ENCODE measurements at places on chromosomes 1 and 21.

DNA sequence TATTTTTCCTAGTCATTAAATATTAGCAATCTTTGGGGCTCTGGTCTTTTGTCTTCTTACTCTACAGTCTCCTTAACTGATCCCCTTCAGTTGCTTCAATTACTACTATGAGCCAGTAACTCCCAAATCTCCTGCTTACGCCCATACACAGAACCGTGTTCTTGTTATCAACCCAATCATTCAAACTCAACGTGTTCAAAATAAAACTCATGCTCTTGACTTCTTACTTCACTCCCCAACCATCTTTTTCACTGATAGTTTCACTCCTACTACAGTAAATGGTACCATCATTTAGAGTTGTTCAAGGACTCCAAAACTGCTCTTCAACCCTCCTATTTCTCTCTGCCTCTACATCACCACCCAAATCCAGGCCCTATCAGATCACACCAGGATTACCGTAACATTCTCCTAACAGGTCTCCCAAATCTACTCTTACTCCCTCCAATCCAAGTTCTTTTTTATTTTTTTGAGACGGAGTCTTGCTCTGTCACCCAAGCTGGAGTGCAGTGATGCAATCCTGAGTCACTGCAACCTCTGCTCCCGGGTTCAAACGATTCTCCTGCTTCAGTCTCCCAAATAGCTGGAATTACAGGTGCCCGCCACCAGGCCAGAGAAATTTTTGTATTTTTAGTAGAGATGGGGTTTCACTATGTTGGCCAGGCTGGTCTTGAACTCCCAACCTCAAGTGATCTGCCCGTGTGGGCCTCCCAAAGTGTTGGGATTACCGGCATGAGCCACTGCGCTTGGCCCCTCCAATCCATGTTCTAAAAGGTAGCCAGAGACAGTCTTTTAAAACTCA lies 3.0 kb downstream of the YARS1 start:
- no peak for DNase-seq

GRCh38 chr21:37800057-37800455 lies 116.2 kb downstream of the KCNJ6 start:
- no peak for DNase-seq

GRCh38 chr21:15754640-15755039 lies 24.9 kb downstream of the USP25 start:
- no peak for DNase-seq

DNA sequence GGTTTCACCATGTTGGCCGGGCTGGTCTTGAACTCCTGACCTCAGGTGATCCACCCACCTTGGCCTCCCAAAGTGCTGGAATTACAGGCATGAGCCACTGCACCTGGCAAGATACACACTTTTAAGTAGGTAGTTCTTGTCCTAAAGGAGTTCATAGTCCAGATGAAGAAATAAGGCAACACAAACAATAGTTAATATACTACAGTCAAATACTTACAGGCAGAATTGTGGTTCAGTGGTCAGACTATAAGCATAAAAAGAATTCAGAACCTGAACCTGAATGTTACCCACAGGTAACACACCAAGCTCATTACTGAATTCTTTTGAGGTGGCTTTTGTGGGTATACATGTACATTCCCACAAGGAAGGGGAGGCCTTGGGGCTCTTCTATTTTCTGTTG lies 1.8 kb downstream of the SDHB start:
- DNase-seq = no peak

DNA sequence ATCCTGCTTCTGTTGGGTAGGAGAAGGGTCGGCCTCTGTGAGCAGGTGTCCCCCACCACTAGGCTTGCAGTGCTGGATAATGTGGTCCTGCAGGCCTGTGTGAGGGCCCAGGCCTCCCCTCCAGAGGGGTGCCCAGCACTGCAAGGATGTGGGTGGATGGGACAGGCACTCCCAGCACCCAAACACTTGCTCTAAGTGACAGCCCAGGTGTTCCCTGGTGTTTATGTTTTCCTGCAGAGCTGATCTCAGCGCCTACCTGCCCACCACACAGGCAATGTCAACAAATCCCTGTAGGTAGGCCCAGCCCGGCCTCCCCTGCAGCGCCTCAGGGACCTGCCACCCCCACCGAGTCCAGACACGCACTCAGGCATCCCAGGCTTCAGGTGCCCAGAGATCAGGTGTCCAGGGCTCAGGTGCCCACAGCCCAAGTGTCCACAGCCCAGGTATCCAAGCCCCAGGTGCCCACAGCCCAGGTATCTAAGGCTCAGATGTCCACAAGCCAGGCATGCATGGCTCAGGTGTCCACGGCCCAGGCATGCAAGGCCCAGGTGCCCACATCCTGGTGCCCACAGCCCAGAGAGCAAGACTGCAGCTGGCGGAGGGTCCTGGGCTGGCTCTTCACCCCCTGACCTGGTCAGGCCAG lies 59.2 kb downstream of the WNT9A start:
- no peak for DNase-seq
